Mesenchymal stem cell (in vitro differentiated cells and primary cell): ENCODE measurements at places on chromosomes 16 and 17.
A peak's percentile ranks its signal among the peaks of the same experiment; 100 is the strongest.

GRCh38 chr16:65281586-65281985, 159.7 kb upstream of the CDH11 start:
- no peak for DNase-seq

DNA sequence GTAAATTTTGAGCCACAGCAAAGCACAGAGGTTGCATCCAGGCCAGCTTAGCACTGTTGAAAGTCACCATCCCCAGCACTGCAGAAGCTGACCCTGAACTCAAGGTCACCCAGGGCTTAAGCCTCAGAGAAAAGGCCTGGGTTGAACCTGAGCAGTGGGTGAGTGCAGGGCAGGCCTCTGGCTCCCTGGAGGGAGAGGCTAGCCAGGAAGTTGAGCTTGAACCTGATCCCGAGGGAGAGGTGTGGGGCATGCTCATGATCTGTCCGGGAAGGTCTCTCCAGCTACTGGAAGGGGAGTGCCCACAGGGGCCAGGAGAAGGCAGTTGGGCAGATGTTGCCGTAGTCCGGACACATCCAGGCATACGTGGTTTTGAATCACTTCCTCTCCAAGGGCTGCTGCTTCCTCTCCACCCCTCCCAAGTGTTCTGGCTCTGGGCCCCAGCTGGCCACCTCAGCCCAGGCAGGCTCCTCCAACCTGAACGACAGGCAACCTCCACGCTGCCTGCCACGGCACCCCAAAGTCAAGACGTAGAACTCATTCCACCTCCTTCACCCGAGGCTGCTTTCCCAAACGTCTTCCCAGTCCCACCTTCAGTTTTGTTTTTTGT, 18.4 kb downstream of the CARHSP1 start:
- peak; percentile 89 for DNase-seq

GRCh38 chr17:40470932-40471828, 27.9 kb downstream of the IGFBP4 start:
- DNase-seq, result peak; percentile 60

DNA sequence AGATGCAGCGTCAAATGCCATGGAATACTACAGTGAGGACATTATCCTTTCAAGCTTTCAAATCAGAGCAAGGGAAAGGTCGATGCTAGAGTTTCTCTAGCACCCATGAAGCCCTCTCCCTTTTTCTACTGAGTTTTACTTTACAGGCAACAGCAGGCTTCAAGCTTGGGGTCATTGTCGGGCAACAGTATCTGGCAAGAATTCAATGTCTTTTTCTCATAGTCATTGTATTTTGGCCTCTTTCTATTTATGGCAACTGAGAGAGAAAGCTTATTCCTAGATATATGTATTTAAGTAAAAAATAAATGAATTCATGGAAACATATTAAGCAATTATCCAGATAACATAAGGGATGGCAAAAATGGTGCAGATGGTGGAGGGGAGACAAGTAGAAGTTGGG, 364 bp upstream of the CETP start:
- DNase-seq, result no peak

DNA sequence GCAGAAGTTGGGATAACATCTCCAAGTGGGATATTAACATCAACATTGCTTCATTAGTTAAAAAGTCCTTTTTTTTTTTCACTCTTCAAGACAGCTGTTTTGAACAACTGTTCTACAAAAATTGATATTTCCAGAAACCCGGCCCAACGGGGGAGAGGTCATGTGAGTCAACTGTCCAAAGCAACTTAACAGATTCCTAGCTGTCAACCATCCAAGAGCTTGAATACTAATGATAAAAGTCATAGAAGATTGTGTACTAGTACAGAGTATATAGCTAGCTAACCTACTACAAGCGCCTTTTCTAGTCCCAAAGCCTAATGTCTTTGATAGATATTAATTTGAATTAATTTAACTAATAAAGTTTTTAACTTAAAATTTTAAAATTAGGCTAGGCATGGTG, 172.0 kb downstream of the CYB561 start:
- peak; percentile 26 for DNase-seq

DNA sequence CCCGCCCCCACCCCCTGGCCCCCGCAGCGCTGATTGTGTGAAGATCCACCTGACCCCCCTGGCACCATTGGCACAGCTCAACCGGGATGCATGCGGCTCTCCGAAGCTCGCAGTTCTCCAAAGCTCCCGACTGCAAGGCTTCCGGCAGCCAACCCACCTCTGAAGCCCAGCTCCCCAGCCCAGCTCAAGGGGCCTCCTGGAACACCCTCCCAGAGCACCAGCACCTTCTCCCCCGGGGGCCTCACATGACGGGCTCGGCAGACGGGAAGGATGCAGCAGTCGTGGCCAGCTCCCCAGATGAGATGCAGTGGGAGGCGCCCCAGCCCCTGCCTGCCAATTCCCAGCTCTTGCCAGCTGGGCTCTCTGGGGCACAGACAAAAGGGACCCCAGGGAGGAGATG, 215.3 kb downstream of the ZNF423 start:
- no peak for DNase-seq

DNA sequence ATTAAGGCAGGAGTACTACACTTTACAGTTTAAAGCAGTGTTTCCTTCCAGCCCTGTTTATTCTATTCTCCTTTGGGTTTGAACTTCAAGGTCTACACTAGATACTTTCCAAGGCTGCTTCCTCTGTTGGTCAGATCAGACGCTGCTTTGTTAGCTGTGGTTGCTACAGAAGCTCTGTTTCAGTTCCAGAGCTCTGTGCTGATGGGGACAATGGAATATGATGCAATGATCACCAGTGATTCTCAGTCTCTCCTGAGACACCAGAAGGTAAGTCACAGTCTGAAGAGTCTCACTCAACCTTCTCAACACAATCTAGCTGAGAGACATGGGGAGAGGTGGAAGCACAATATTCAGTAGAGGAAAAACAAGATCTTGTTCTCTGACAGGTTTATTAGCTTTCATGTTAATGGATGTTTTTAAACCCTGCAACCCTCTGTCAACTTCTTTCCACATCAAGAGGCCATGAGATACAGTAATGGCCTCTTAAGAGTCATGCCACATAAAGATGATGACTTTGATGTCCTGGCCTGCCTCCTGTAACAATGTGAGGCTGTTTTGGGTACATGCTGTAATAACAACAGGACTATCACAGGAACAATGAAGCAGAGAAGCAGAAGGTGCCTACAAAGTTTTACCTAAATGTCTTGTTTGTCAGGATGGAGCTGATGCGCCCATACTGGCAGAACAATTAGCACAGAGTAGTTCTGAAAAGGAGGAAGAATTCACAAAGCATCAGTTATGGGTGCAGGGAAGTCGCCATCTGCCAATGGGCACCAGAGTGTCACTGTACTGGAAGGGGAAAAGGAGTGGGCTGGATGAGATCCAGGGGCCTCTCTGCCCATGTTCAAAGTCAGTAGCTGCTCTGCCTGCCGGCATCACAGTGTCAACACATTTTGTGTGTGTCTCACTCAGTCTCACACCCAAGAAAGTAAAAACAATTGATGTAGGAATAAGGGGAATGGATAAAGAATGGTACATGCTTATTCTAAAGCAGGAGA, 33.4 kb downstream of the PSME3IP1 start:
- no peak for DNase-seq

- no peak for DNase-seq
Observed at GRCh38 chr17:74314877-74315276, 11.1 kb upstream of the KIF19 start.

GRCh38 chr17:29154516-29155226, 25.5 kb downstream of the MYO18A start:
- no peak for DNase-seq

DNA sequence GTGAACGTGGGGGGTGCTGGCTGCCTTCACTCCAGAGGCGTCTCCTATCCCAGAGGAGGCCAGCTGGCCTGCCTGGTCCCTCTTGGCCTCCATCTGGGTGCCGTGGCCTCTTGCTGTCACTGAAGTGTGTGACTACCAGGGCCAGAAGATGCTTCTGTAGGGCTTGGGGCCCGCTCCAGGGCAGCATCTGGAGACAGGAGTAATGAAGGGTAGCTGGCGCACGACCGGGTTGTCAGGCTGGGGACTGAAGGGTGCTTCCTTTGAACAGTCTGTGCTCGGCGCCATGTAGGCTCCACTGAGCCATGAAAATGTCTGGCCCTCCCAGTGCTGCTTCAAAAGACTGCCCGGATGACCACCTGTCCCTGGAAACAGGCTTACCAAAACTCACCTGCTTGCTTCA, 31.3 kb downstream of the ASIC2 start:
- no peak for DNase-seq

GRCh38 chr16:88589441-88589840, 19.2 kb downstream of the ZC3H18 start:
- DNase-seq, result no peak

DNA sequence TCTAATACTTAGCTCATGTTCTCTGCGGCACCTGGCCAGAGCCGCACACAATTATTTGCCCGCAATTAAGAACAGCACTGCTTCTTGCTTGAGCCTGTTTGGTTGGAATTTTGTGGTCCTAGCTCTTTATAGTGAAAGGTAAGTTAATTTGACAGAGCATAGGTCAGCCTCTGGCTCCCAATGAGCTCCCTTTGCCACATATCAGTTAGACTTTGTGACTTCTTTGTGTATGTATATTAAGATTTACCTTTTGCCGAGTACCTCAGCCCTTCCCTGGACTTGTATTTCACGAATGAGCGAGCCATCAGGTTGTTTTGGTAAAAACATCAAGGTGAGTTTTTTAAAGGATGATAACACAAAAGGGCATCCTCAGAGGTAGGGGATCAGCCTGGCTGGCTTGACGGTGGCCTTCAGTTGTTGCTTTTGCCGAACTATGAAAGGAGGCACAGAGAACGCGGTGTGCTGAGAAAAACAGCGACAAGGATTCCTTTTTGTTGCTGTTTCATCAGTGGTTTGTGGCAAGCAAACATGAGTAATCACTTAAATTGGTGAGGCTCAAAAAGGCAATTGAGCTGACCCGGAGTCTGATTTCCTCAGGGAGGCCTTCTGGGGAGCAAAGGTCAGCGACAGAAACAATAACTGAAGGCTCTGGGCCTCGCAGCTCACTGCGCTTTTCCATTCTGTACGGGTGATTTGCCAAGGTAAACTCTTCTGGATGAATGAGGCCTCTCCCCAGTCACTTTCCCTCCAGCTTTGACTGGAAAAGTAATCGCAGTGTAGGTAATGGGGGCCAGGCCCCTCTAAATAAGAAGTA, 163.6 kb downstream of the HS3ST3A1 start:
- DNase-seq, result peak; percentile 10

- no peak for DNase-seq
Observed at GRCh38 chr17:77403854-77404253, 263.1 kb downstream of the SEC14L1 start.

GRCh38 chr17:70344386-70345060, 175.2 kb downstream of the KCNJ2 start:
- DNase-seq, result peak; percentile 78

GRCh38 chr17:78343187-78343542, 16.7 kb downstream of the SOCS3 start:
- peak; percentile 93 for DNase-seq

DNA sequence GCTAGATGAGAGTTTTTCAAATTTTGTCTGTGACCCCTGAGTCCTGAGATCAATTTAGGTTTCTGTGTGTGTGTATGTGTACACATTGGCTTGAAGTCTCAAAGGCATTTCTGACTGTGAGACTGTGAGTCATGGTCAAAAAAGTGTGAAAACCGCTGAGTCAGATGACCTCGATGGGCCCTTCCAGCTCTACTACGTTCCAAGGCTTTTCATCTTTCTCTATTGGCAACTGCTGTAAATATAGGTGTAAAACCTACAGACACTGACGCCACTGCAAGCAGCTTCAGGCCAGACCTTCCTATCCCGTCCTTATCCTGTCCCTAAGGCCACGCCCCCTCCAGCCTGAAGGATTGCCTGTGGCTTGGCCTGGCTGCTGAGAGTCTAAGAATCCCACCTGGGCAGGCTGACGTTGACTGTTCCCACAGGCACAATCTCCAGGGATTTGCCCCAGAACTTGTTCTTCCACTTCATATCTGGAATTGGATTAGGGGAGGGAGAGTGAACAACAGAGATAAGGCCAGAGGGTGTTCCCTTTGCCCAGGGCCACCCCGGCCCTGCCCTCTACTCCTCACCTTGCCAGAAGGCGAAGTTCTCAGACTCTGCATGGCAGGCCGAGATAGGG, 11.3 kb downstream of the OSBPL7 start:
- peak; percentile 96 for DNase-seq

- no peak for DNase-seq
Observed at GRCh38 chr16:57798267-57798810, 4.0 kb downstream of the KIFC3 start.

- peak; percentile 11 for DNase-seq
Observed at GRCh38 chr16:3133844-3134243, 985 bp upstream of the ZNF213 start.

GRCh38 chr17:19273731-19274130, 36.6 kb downstream of the EPN2 start:
- DNase-seq, result no peak

DNA sequence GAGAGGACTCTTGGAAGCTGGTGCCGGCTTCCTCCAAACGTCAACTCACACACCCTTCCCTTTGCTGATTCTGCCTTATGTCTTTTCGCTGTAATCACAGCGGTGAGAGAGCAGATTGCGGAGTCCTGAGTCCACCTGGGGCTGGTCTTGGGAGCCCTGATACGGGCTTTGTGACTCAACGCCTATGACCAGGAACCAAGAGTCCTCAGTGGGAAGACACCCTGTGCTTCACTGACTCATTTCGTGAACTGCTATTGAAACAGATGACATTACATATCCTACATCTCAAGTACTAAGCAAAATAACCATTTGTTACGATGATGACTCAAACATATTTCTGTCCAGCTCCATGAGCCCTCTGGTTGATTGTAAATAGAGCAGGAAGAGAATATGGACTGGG, 90.7 kb upstream of the CREBBP start:
- peak; percentile 92 for DNase-seq

GRCh38 chr16:11721781-11722467, 20.7 kb downstream of the TXNDC11 start:
- DNase-seq, result no peak

- DNase-seq, result no peak
Observed at GRCh38 chr16:81738783-81739496, 40.2 kb upstream of the PLCG2 start.

- DNase-seq, result no peak
Observed at GRCh38 chr16:66824006-66824405, 6.8 kb downstream of the NAE1 start.

- DNase-seq, result peak; percentile 51
Observed at GRCh38 chr17:74408262-74408661, 23.6 kb upstream of the GPRC5C start.

DNA sequence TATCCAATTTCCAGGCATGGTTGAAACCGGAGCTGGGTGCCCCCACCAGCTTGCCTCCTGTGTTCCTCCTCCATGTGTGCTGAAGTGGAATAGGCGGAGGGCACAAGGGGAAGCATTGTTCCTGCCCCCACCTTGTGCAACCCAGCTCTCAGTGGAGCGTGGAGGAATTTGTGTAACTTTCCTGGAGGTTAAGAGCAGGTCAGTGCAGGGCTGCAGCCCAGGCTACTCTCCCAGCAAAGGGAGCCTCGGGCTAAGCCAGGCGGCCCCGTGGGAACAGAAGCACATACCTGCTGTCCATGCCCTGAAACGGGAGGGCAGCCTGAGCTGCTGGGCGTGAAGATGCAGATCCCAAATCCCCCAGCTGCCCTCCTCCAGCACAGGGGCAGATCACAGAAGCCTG, 158.8 kb upstream of the LHX1 start:
- DNase-seq, result no peak
